MG63 (cell line): ENCODE measurements at places on chromosomes 16 and 17. TPM values are rescaled to one million over a fixed set of nuclear protein-coding genes. Genes with fewer than 3 reads are reported as not detected.
A peak's percentile ranks its signal among the peaks of the same experiment; 100 is the strongest.

DNA sequence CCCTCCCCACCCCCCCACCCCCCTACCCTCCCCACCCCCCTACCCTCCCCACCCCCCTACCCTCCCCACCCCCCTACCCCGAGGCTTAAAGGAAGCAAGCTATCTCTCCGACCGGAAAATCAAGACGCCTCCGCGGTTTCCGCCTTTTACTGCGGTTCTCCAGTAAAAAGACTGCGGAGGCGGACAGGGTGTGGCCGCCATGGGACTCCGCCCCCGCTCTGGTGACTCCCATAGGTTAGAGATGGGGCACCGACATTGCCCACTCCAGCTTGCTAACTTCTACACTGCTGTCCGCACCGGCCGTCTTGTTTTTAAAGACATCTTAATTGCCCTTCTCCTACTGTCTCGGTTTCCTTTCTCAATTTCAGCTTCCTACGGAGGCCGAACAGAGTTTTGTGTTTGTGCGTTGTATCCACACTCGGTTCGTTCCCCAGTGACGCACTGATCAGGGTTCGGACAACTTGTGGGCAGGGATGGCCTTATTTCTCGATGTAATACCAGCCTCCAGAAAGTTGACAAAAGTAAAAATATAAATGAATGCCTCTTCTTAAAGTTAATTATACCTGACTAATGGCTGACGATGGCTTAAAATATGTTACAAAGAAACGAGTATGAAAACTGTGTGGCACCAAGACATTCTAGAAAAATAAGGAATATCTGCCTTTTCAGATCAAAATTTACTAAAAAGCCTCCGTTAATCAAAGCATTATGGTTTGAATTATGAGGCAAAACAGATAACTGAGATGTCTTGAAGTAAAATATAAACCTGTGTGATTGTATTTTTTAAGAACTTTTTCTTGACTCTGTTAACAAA is 1.1 kb upstream of the ZNF200 start:
- no peak for DNase-seq

CSNK1D gene
- 60.2 and 104 TPM in 2 replicates for total RNA-seq

DNA sequence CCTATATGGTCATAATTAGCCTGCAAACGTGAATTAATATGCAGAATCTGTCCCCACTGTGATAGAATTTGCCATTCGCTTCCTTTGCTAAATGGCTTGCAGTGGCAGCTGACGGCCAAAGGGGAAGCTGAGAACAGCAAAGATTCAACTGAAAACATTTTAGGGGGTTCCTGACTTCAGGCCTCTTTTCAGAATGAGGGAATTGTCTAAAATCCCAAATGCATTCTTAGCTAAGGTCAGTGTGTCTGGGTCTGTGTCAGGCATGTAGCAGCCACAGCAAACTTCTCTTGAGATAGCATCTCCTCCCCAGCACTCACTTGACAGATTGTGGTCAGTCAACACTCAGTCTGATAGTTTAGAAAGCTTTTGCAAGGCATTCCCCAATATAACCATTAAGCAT is 701.1 kb downstream of the WWOX start:
- no peak for DNase-seq

TLCD3A gene
- 5.7 and 6.7 TPM in 2 replicates for total RNA-seq

- no peak for DNase-seq
Measured at GRCh38 chr16:85199069-85199725, 86.9 kb upstream of the CIBAR2 start.

DNA sequence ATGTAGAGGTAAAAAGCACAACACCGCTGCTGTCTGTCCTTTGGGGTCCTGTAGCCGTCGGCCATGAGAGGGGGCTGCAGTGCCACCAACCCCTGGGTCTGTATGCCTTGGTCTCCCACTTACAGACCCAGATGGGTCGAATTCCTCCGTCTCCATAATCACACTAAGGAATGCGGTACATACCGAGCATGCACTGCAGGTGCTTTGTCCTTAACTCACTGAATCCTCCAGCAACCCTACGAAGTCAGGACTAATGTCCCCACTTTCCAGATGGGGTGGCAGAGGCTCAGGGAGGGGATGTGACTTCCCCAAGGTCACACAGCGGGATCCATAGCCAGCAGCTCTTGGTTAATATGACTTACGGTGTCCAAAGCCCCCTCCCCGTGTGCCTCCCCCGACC is 219.9 kb upstream of the CIBAR2 start:
- DNase-seq: no peak

- no peak for DNase-seq
Measured at GRCh38 chr16:924806-925205, 46.0 kb downstream of the LMF1 start.

MARCHF10 gene
- not detected in 2 replicates for total RNA-seq

GRCh38 chr17:73722165-73722564 is 77.9 kb upstream of the SDK2 start:
- DNase-seq: no peak

DNA sequence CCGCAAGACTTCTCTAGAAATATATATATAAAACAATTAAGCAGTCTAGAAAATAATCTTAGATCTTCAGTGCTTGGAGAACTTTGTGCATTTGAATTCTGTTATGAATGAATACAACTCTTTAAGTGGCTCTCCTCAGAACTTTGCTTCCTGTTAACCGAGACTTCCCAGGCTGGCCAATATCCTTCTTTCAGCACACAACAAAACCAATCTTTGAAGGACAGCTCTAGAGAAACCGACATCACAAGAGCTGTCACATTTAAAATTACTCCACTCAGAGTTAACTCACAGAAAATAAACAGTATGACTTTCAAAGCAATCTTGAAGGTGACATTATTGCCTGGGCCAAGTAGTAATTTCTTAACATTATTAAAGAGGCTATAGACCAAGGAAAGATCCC is 49.7 kb upstream of the ITGA2B start:
- no peak for DNase-seq

- no peak for DNase-seq
Measured at GRCh38 chr17:7425316-7425715, at the start of gene SPEM2. SPEM2 (plus strand) TSS chr17:7425616; CDS start chr17:7425689, 73 bp downstream.

RNU2-1 gene
- total RNA-seq: not detected in 2 replicates

- no peak for DNase-seq
Measured at GRCh38 chr16:25922438-25922837, 230.7 kb downstream of the HS3ST4 start.

PRKCA gene
- total RNA-seq: 16.6 and 17.3 TPM in 2 replicates

ZNF19 gene
- 0.25 and 1.1 TPM in 2 replicates for total RNA-seq

DNA sequence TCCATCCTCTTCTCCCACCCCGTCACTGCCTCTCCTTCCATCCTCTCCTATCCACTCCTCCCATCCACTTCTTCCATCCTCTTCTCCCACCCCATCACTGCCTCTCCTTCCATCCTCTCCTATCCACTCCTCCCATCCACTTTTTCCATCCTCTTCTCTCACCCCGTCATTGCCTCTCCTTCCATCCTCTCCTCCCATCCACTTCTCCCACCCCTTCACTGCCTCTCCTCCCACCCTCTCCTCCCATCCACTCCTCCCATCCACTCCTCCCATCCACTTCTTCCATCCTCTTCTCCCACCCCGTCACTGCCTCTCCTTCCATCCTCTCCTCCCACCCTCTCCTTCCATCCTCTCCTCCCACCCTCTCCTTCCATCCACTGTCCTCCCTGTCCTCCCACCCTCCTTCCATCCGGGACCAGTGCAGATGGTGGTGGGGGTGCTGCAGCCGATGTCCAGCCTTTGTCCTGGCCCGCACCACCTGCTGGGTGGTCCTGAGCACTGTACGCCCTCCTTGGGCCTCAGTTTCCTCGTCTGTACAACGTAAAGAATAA is 1.1 kb downstream of the WFIKKN1 start:
- no peak for DNase-seq

DNA sequence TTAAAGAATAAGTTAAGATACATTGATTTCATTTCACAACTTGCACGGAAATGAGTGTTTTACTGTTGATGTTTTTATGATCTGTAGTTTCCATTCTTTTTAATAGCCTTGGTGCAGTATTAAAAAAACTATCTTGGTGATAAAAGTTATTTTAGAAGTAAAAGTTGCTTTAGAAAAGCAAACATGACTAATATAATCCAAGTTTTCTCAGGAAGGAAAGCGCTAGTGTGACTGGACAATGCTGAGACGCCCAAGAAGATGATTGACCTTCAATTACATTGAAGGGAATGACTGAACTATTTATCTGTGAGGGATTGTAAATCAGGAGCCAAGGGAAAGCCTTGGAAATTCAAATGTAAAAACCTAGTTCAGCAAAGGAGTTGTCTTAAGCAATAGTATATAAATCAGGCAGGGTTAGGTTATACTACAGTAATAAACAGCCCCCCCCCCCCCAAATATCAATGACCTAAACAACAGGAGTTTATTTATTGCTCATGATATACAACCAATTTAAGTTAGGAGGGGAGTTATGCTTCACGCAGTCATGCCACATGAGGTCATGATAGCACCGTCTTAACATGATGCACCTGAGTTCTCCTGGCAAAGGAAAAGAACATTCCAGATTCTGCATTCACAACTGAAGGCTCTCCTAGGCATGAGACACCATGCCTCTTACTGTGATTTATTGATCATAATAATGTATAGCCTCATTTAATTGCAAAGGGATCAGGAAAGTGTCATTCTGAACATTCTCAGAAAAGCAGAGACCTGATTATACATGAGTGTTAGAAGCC is 443.8 kb downstream of the CDH13 start:
- no peak for DNase-seq

CMTM2 gene
- not detected in 2 replicates for total RNA-seq

DNA sequence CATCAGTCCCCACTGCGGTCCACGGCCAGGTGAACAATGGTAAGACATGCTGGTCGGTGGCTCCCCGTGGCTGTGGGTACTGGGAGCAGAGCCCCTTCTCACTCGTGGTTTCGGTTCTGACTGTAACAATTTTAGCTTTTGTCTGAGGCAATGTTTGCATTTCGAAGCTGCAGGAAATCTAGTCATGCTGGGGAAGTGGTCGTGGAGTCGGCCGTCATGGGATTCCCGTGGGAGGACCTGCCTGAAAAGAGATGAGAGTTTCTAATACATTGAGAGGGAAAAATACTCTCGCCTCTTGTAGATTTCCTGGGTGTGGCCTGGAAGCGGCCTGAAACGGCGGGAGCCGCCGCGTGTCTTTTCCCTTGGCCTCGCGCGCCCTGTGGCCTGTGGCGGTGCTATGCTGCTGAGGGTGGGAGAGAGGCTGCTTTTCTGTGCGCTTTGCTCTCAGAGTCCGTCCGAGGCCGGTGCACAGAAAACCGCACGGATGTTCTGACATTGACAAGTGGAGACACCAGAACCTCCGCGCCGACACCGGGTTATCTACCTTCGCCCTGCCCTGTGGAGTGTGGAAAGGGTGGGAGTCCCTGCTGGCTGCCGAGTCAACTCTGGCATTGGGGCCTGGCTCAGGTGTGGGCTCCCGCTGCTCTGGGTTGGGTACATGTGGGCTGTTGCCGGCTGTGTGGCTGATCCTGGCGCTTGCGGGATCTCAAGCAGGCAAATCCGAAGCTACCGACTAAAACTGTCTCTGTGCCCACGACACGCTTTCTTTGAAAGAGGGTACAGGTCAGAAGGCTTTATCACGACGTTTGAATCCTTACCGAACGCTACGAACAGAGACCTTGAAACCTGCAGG is 60.8 kb downstream of the WDR45B start:
- no peak for DNase-seq

- DNase-seq: no peak
Measured at GRCh38 chr16:50276801-50277555, 10.6 kb downstream of the ADCY7 start.

DNA sequence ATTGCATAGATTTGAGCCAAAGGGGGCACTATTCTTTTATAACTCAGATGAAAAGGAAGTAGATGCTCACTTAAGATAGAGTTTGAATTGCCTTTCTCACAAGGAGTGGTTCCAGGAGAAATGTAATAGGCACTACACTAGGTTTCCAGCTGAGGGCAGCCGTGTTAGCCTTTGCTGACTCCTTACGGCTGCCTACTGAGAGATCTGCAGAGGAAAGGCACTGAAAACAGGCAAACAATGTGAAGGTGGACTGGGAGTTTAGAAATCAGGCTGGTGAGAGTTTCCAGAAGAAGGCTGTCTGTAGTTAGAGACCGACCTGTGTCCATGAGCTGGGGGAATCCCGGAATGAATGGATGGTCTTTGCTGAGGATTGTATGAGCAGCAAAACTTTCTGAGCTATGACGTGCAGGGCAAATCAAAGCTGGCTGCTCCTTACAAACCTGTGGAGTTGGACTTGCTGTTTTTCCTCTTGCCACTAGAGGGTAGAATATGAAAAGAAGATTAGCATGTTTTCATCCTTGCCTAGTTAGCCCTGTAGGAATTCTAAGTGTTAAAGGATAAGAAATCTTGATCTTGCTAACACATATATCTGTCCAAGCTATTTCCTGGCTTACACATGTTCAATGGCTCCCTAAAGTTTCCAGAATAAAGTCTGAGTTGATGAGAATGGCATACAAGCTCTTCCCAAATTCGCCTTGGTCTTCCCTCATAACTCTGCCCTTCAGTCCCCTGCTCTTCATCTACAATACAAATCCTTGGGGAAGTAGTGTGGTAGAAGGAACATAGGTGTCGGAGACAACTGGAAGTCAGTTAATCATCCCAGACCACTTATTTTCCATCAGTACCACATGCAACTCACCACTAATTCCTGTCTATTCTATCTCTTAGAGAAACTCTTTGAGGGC is 20.1 kb upstream of the TAOK1 start:
- DNase-seq: peak; percentile 63

CPPED1 gene
- total RNA-seq: 27.3 and 28.3 TPM in 2 replicates

- peak; percentile 69 for DNase-seq
Measured at GRCh38 chr16:71426069-71426879, 15.6 kb downstream of the TLE7 start.

DNA sequence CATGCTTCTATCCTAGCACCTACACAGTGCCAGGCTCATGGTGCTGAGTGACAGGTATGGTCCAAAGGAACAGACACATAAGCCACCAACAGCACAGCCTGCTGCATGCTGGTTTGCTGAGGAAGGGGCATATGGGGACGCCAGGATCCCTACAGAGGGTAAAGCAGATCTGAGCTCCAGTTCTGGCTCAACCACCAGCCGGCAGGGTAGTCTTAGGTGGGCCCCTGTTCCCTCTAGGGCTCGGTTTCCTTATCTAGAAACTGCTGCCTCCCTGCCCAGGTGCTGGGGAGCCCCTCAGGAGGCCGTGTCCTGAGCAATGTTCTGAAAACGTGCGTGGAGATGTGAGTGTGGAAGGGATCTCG is 24.2 kb upstream of the MRPS23 start:
- no peak for DNase-seq

AIPL1 gene
- total RNA-seq: not detected in 2 replicates

CBX8 gene
- total RNA-seq: 7.7 and 15.7 TPM in 2 replicates

DNA sequence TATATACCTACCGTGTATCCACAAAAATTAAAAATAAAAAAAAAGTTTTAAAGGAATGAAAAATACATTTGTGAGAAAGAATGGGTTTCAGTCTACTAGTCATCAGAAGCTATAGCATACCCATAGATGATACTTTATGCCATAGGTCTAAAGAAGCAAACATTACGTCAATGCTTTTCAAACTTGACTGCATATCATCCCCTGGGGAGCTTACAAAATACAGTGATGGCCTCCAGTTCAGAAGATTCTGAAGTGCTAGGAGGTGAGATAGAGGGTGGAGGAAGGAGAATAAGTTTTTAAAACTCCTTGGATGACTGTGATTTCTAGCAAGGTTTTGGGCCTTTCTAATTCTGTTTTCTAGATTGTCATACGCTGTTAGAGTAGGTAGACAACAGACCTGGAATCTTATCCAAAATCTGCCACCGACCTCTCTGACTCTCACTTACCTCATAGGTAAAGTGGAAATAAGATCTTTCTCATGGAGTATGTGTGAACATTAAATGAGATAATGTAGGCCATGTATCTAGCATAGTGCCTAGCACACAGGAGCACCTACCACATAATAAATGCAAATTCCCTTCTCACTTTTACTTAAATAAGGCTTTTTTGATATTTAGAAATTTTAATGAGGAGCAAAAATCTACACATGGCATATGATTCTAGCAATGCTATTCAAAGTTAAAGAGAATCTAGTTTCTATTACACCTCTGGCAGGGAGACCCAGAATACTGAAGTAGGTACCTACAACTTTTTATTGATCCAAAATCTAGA is 12.4 kb downstream of the MMD start:
- DNase-seq: no peak

PDILT gene
- total RNA-seq: not detected in 2 replicates
